ENCODE measurements at places on chromosomes 2 and 18.

DNA sequence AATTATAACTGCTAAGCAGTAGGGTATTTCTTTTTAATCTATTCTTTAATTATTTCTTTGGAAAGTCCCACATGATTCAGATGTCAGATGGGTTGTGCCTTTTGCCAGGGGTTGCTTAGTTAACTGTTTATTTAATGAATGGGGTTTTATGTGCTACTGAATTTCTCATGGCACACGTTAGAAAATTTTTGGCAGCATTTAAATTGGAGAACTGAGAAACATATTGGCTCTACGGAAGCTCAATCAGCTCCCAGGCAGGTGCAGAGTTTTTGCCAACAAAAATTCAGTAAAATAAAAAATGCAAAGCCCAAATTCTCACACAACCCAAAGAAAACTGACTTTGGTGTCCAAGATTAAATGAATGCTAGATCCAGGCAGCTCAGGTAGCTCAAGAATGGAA, 467.2 kb downstream of the NRXN1 start:
- no peak for DNase-seq

GRCh38 chr2:67997528-67997900, 65.3 kb downstream of the C1D start:
- DNase-seq: no peak

DNA sequence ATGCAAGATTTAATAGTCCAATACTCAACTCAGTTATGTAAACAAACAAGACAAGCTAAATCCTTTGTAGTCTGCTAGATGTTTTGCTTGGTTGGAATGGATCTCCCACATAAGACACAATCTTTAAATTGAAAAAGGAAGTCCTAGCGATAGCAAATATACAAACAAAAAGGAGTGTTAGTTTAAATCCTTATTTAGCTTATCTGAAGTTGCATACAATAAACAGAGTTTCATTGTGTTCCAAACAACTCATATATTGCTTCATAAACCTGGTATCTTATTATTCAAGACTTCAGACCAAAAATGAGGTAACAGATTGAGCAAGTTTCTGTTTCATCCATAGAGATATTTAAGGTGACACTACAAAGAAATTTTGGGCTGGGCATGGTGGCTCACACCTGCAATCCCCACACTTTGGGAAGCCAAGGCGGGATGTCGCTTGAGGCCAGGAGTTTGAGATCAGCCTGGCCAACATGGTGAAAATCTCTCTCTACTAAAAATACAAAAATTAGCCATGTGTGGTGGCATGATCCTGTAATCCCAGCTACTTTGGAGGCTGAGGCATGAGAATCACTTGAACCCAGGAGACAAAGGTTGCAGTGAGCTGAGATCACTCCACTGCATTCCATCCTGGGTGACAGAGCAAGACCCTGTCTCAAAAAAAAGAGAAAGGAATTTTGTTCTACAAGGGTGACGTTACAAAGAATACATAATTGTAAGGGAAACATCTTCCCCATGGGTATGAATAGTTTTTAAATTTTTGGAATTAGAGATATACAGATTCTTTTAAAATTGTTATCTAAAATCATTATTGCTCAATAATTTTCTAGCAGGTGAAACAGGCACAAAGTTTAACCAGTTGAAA, 150.5 kb upstream of the L3MBTL4 start:
- no peak for DNase-seq

DNA sequence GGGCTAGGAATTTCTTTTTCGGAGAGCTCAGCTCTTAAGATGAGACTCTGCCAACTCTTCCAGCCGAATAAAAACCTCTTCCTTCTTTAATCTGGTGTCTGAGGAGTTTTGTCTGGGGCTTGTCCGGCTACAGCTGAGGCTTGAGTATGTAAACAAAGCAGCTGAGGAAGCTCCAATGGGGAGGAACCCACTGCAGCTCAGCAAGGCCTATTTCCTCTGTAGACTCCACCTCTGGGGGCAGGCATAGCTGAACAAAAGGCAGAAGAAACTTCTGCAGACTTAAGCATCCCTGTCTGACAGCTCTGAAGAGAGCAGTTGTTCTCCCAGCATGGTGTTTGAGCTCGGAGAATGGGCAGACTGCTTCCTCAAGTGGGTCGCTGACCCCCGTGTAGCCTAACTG, 838.7 kb downstream of the CCDC85A start:
- DNase-seq: peak; percentile 15

- DNase-seq: no peak
These were observed 3.5 kb downstream of the CTDP1 start for GRCh38 chr18:79682894-79683625.

Measured in NT2/D1 (cell line).